ENCODE measurements at places on chromosomes 3 and 15.

DNA sequence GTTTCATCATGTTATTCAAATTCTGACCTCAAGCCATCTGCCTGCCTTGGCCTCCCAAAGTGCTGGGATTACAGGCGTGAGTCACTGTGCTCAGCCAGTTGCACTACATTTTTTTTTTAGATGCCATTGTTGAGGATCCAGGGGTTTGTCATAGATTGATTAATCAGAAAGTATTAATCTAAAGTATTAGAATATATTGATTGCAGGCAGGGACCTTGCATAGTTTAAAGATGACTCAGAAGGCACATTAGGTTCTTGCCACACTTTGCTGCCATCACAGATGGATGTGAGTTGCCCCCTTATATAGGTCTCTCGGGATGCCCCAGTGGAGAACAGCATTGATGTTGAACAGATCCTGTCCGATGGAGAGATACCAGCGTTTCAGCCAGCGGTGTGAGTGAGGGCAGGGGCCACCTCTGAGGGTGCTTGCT is 41.1 kb downstream of the IGF1R start:
- DNase-seq = no peak

GRCh38 chr15:94287794-94288246 is 56.5 kb downstream of the MCTP2 start:
- peak; percentile 59 for DNase-seq

GRCh38 chr15:70699890-70700289 is 63.5 kb downstream of the UACA start:
- no peak for DNase-seq

GRCh38 chr15:99450896-99451358 is 114.9 kb upstream of the MEF2A start:
- DNase-seq = peak; percentile 79

DNA sequence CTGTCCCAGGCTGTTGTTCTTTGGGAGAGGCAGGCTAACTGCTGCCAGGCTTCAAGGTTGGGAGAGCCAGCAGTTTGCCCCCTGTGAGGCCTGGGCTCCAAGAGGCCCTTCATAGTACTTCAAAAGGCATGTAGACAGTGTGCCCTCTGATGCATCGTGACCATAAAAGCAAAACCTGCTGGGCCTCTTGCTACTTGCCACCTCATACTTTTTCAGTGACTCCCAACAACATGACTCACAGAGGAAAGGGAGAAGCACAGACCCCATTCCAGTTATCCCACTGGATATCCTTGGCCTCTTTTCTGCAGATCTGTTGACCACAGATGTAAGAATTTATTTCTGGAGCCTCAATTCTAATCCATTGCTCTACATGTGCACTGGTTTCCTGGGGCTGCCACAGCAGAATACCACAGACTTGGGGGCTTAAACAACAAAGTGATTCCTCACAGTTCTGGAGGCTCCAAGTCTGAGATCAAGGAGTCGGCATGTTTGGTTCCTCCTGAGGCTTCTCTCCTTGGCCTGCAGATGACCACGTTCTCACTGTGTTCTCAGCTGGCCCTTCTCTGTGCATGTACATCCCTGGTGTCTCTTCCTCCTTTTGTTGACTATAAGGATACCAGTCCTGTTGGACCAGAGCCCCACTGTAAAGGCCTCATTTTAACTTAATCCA is 8.9 kb upstream of the NSMCE3 start:
- no peak for DNase-seq

DNA sequence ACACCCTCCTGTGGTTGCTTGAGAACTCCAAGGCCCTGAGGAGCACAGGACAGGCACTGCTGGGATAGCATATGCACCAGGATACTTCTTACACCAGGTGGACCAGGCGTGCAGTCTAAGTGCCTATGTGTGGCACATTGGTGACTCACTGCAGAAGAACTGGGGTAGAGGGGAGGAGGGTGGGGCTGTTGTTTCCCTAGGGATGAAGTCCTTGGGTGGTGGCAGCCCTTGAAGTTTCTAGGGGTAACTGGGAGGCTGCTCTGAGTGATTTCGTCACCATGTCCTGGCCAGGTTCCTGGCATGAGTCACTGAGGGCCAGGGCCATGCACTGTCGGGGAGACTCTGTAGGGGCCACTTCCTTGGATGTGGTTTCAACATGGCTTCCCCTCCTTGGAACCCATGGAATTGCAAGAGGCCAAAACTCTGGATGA is 15.9 kb downstream of the MYZAP start:
- peak; percentile 41 for DNase-seq

DNA sequence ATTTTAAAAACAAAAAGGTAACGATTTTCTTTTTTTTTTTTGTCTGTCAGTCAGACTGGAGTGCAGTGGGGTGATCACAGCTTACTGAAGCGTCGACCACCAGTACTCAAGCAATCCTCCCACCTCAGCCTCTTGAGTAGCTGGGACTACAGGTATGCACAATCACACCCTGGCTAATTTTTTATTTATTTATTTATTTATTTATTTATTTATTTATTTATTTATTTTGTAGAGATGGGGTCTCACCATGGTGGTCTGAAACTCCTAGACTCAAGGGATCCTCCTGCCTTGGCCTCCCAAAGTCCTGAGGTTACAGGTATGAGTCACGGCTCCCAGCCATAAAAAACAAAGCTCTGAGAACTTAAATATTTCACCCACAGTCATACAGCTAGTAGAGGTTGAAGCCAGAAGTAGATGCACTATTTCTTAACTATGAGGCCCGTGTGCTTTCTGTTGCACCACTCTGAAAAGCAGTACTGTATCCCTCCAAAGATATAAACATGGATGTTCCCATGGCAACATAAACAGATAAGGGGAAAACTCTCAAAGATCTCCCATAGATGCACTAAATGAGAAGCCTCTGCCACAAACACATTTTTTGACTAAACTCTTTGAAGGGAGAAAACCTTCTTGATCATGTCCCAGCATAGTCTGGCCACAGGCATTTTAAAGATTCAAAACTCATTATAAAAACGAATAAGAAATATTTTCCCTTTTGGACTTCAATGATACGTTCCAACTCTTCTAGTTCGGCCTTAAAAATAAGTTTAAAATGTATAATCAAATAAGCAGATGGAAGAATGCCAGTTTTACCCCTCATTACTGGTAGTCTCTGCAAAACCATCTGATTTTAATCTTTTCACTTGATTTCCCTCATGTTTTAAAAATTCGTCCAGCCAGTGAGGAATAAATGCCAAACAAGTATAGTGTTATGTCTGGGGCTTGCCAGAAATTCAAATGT is 162.3 kb upstream of the ARHGEF26 start:
- DNase-seq = no peak

DNA sequence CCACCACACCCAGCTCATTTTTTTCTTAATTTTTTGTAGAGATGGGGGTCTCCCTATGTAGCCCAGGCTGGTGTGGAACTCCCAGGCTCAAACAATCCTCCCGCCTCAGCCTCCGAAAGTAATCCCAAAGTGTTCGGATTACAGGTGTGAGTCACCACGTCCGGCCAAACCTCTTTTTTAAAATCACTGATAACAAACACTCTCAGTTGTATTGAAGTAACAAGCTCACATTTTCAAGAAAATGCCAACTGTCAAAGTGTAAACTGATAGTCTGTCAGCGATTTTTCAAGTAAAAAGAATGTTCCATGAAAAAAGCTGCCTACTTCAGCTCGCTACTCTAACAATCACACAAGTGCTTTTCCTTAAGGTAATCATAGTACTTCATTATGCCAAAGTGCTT is 33.4 kb downstream of the UBXN7 start:
- no peak for DNase-seq

DNA sequence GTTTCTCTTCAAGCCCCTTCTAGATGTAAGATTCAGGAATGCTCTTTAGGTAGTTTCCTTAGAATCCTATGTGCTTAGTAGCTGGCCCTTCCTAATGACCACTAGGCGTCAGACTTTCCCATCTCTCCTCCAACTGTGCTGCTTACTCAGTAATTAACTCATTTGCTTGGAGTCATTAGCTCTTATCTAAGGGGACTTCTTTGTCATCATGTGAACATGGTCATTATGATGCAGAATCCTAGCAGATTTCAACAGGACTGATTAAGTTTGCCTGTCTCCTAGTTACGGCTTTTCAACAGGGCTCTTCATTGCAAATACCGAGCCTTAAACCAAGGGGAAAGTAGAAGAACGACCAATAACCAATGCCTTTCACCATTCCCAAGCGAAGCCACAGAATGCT is 46.4 kb downstream of the GJD2 start:
- peak; percentile 22 for DNase-seq

- peak; percentile 12 for DNase-seq
These were observed 11.5 kb upstream of the LMCD1 start for GRCh38 chr3:8490079-8490552.

- DNase-seq = no peak
These were observed 2.0 kb upstream of the GP9 start for GRCh38 chr3:129058441-129059200.

DNA sequence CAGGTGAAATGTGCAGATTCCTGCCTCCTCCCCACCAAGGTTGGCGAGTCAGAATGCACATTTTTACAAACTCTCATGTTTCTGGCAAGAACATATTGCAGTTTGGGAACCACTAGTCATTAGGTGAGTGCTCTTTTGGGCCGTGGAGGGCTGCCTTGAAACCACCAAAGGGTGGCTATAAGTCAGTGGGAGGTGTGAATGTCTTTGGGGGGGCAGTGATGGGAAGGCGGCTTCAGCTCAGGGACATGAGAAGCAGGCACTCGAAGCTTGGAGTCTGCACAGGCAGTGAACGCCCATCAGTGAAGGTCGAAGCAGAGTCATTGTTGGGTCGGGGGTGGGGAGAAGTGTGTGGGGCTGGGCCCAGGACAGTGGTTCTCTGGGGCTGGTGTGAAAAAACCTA is 1.1 kb downstream of the NOX5 start:
- DNase-seq = no peak

DNA sequence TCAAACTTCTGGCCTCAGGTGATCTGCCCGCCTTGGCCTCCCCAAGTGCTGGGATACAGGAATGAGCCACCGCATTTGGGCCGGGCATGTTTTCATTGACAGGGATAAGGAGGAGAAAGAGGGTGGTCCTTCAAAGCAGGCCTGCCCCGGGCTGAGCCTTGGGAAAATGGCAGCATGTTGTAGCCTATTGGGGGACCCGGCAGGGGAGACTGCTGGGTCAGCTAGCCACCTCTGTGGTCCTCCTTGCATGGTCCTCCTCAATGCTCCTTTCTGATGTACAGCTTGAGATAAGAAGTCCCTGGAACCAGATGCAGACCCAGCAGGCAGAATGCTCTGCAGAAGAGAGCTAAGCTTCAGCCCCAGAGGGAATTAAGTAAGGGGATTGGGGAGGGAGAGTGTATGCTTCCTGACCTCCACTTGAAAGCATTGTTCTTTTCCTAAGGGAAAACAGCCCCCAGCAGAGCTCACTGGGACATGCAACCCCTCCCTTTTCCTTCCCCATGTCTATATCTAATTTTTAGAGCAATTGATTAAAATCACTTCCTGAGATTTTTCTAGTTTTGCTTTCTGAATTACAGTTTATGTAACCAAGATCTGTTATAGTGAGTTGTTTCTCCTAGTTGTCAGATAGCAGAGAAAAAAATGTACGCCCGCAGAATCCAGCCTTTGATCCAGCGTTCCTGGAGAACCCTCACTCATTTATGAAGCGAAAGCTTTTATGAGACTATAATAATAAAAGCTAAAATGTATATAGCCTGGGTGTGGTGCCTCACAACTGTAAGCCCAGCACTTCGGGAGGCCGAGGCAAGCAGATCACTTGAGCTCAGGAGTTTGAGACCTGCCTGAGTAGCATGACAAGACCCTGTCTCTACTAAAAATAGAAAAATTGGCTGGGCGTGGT is 48.7 kb upstream of the VILL start:
- DNase-seq = no peak

DNA sequence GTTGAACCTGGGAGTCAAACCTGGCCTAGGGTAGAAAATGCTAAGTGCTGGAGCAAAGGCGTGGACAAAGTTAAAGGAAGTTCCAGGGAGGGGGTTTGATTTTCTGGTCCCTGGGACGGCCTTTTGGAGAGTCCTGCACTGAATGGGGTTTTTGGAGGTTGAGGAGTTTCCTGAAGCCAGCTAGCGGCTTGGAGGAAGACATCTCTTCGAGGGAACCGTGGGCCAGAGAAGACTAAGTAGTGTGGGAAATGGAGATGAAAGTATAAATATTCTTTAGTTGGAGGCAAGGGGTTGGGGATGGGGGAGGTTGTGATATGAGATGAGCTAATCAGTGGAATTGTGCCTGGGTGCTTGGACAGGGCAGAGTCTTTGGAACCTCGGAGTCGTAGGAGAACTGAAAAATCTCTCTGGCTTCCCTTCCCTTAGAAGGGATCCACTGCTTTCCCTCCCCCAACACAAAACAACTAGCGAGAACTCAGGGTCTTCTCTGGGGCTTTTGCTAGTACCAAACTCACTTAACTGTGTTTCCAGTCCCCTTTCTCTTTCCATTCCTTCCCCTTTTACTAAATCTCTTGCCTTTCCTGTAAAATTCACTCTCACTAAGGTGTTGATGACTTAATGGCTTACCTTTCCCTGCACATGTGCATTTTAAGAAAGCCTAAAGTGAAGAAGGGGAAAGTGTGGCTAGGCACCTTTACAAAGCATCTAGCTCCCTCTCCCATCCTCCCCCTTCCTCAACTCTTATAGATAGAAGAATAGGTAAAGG is 1.0 kb downstream of the LPP start:
- peak; percentile 37 for DNase-seq

DNA sequence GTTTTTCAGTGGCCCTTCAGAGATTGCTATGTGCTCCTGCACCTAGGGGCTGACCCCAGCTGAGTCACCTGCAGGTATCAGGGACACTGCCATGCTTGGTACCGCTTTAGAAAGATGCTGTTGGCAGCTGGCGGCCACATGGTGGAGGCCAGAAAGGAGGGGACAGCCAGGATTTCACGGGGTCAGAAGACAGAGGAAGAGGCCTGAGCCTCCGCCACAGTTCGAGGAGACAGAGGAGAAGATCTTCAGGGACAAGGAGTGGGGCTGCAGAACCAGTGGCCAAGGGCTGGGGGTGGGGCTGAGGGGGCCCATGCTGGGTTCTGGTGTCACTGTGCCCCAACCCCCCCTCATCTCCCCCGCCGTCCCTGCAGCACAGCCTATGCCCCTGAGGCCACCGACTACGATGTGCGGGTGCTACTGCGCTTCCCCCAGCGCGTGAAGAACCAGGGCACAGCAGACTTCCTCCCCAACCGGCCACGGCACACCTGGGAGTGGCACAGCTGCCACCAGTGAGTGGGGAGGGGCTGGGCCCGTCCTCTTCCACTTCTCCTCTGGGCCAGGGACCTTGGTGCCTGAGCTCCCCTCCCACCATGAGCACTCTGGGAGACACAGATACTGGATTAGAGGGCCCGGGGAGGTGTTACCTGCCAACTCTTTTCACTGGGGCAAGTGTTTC is 19.9 kb downstream of the LOXL1 start:
- DNase-seq = no peak

DNA sequence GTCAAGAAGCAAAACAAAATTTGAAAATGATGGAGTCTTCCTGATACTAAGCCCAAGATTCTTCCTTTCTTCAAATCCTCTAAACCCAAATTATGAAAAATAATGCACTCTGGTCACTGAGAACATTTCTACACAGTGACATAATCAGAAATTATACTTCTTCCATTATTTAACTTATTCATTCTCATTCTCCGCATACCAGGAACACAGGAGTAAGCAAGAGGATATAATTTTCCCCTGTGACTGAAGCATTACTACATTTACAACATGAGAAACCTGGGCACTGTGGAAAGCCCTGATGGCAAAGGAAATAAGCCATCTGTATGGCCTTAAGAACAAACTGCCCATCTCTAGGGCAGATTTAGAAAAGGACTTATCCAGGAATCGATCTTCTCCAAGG is 47.0 kb downstream of the EXD1 start:
- DNase-seq = no peak
